A549 (cell line): ENCODE measurements at places on chromosomes 3 and 15.

DNA sequence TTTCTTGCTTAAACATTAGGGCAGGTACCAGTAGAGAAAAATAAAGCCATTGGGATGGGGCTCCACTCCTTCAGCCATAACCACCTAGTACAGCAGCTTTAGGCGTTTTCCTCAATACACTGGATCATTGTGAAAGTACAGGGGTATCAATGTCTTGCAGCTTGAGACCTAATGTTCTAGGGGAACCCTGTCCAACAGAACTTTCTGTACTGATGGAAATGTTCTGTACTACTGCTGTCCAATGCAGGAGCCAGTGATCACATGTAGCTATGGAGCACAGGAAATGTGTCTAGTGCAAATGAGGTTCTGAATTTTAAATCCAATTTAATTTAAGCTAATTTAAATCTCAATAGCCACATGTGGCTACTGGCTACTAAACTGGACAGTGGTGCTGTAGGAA is 93.9 kb downstream of the NEDD4 start:
- no peak for DNase-seq

DNA sequence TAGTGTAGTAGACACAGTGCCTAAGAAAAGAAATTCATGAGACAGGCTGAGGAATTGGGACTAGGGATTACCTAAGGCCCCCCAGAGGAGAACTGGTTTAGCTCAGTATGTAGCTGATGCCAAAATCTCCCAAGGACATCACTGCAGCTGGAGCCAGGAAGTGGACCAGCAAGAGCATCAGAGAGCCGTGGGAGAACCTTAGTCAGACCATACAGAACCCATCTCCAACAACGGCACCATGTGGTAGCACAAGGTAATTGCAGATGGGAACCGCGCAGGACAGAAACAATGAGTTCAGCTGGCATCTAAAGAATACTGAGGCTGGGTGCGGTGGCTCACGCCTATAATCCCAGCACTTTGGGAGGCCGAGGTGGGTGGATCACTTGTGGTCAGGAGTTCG is 81.7 kb downstream of the WNT5A start:
- no peak for DNase-seq

- DNase-seq, result peak; percentile 71
These were observed 86.8 kb downstream of the BDH1 start for GRCh38 chr3:197468866-197469382.

GRCh38 chr15:89363133-89363532 is 28.5 kb upstream of the POLG start:
- no peak for DNase-seq

DNA sequence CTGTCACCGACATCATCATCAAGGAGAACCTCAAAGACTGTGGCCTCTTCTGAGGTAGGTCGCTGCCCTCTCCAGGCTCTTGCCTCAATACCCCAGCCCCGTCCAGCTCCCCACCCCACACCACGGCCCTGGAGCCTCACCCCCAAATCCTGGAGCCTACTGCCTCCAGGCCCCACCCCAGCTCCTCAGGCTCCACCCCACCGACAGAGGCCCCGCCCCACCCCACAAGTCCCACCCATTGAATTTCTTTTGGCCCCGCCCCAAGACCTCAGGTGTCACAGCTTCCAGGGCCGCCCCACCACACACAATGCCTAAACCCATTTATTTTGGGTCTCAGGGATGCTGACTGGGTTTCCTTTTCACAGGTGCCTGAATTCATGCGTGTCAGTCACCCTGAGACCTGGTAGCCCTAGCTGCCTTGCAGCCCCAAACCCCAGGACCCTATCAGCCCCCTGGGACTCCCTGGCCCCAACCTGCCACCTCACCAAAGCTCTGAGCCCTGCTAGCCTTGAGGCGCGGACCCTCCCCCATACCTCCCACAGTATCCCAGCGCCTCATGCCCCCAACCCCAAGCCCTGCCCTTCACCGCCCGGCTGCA is 3.6 kb downstream of the GNAT1 start:
- peak; percentile 41 for DNase-seq

GRCh38 chr15:63870487-63871209 is 36.9 kb upstream of the HERC1 start:
- DNase-seq, result peak; percentile 51

DNA sequence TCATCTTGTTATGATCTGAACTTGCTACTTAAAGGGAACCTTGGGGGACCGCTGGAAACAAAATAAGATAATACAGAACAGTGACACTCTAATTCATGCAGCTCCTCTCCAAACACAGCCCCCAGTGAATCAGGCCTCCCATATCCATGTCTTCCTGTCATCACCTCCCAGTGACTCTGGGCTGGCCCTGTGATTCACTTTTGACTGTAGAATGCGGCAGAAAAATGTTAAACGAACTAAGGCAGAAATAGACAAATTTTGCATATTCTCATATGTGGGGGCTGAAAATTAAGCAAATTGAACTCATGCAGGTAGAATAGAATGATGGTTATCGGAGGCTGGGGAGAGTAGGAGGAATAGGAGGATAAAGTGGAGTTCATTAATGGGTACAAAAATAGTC is 20.2 kb upstream of the GADL1 start:
- no peak for DNase-seq

GRCh38 chr3:19248143-19248542 is 99.8 kb downstream of the KCNH8 start:
- no peak for DNase-seq

DNA sequence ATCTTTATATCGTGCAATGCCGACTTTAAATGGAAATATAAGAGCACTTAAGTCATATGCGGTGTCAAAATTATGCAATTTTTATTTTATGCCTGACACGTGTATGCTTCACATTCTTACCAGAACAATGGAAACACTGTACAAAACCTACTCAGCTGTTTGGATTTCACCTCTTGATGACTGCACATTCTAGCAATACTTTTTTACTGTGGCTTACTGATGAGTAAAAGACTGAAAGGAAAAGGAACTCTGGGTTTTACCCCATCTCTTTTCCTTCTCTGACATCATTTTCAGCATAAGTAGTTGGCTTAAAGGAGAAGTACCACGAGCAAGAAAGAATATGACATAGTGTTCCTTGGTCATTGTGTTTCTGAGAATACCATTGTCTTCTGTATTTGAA is 142.8 kb downstream of the POLR2M start:
- DNase-seq, result no peak

GRCh38 chr15:77024273-77025082 is 29.6 kb downstream of the PSTPIP1 start:
- DNase-seq, result peak; percentile 53

DNA sequence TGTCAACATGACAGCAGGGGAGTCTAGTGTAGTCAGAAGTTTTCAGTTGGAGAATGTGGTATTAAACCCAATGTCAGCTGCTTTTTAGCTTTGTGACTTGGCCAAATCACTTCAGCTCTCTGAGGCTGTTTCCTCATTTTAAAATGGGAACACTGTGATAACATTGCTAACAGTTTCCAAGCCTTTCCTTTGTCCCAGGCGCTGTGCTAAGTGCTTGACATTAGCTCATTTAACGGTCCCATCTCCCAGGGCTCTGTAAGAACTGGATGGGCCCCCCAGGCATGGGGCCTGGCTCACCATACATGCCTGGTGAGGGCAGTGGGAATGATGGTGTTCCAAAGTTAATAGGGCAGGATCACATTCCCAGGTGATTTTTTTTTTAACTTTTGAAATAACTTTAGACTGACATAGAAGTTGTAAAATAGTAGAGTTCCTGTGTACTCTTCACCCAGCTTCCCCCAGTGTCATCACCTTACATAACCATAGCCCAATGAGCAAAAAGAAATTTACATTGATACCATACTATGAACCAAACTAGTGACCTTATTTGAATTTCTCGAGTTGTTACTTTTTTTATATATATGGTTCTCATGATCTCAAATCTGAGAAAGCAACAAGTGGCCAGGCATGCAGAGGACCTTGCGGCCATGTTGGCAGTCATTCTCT is 7.7 kb downstream of the RASL12 start:
- DNase-seq, result no peak

DNA sequence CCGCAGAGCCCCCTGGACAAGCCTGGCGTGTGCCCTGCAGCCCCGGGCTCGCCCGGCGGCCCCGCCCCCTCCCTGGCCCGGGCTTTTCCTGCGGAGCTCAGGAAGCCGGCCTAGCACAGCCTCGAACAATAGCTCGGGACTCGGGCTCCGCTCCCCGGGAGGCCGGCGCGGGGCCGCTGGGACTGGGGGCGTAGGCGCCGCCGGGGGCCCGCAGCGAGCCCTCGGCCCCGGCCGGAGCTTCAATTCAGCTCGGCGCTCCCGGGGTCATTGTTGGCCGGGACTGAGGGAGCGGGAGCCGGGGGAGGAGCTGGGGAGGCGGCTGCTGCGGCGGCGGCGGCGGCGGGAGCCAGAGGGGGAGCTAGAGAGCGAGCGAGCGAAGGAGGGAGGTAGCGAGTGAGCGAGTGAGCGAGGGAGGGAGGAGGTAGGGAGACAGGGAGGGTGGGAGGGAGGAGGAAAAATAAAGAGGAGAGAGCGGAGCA is 41.0 kb upstream of the ROPN1 start:
- peak; percentile 89 for DNase-seq

DNA sequence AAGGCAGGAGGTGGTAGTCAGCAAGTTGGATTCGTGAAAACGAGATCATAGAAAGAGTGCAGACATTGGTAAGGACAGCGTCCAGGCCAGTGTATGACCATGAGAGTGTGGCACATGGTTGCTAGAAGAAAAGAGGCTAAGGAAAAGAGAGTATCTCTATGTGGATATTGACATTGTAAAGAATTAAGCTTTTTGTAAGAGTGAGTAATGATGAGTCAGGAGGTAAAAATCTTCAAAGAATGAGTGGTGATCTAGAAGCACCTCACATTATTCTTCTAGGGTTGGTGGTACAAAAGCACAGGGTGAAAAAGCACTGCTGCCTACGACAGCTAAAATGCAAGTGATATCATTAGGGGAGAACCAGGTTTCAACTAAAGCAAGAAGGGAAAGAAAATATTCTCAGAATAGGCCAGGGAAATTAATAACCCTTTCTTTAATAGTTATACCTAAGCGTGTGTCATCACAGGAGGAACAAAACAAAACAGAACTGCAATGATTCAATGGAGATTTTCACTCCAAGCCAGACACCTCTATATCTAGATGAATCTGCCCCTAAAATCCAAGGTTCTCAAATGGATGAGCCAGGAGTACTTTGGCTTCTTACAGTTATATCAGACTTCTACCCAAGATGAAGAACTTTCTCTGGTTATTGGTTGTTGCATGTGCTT is 884.7 kb downstream of the NAALADL2 start:
- DNase-seq, result peak; percentile 1

- DNase-seq, result no peak
These were observed 2.8 kb upstream of the RTP2 start for GRCh38 chr3:187705164-187705563.

DNA sequence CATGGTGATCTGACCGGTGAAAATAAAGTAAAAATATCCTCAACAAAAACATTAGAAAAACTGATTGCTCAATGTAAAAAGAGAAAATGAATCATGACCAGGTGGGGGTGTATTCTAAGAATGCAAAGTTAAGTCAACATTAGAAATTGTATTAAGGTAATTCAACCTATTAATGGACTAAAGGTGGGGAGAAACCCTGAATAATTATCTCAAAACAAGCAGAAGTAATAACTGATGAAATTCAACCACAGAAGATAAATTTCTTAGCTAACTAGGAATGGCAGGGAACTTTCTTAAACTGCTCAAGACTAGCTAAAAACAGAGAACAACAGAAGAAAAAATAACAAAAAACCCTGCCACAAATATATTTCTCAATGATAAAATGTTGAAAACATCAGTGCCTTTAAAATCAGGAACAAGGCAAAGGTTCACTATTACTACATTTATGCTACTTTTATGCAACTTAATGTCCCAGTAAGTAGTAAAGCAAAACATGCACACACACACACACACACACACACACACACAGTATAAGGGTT is 204.4 kb upstream of the THBS1 start:
- no peak for DNase-seq

DNA sequence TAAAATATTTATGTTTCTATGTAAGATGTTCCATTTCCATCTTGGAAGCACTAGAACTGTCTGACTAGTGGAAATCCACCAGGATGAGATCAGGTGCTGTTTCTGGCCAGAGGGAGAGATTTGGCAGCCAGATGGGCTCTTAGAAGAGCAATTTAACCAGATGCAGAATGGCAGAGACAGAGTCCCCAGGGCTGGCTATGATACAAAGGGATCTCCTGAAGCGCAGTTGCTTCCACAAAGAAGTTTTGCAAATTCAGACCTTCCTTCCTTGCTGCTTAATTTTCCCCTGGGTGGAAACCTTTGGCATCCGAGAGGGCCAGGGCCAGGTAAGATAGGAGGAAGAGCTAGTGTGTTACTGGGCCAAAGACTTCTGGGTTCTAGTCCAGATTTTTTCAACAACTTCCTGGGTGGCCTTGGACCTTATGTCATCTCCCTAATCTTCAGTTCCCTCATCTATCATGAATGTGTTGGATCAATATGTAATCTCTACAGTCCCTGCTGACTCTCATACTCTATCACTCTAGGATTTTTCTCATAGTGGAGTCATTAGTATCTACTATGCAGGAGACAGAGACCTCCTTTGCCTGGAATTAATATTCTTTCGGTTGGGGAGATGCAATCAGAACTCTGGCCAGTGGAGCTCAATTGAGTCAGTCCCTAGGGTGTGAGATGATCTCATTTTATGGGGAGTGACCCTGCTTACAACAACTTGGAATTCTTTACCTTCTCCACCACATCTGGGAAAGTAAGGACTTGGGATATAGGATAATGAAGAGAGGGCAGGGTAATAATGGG is 41.1 kb upstream of the NDUFB4 start:
- DNase-seq, result no peak

- DNase-seq, result no peak
These were observed 386.0 kb upstream of the RARB start for GRCh38 chr3:25041871-25042584.
